LHCN-M2 (cell line): ENCODE measurements at places on chromosomes 1 and 21. TPM values are rescaled to one million over a fixed set of nuclear protein-coding genes. Genes with fewer than 3 reads are reported as not detected.

DNA sequence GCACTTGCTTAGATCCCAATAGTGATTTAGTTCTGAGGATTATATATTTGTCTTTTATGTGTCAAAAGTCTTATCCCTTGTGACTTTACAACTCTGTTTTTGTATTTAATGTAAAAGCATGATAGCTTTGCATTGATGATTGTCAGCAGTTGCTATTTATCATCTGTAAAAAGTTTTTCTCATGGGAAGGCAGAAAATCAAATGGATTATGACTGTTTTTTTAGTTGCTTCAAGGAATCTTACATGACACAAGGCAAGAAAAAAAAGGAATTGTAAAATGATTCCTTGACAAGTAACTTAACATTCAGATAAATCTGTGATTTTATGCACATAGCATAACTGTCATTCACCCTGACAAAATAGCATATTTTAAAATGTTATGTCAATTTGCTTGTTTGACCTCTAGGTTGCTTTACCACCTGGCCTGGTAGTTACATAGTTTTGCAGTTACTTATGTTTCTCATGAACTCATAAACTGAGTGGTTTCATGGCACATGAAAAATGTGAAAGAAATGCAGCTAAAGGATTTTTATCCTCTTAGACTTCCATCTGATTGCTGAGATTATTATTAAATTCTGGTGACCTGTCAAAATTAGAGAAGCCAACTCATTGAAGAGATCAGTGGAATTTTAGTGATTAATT lies 622.6 kb downstream of the ADGRL2 start:
- DNase-seq, result no peak

DNA sequence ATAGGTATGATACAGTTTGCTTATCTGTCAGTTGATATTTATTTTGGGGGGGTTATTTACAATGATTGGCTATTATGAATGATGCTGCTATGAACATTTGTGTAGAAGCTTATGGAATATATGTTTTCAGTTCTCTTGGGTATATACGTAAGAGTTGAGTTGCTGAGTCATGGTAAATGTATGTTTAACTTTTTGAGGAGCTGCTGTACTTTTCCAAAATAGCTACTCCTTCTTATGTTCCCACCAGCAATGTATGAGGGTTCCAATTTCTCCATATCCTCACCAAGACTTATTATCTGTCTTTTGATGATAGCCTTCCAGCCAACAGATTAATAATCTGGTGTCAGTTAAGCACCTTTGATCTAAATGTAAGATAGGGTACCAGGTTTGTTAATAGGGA lies 11.9 kb downstream of the SOAT1 start:
- no peak for DNase-seq

GRCh38 chr1:227411066-227411465 lies 92.8 kb upstream of the CDC42BPA start:
- no peak for DNase-seq

GRCh38 chr1:20697563-20697962 lies 20.2 kb downstream of the KIF17 start:
- no peak for DNase-seq

The WLS gene
- 49.8 and 57.5 TPM in 2 replicates for total RNA-seq

The SPRR4 gene
- not detected in 2 replicates for total RNA-seq

DNA sequence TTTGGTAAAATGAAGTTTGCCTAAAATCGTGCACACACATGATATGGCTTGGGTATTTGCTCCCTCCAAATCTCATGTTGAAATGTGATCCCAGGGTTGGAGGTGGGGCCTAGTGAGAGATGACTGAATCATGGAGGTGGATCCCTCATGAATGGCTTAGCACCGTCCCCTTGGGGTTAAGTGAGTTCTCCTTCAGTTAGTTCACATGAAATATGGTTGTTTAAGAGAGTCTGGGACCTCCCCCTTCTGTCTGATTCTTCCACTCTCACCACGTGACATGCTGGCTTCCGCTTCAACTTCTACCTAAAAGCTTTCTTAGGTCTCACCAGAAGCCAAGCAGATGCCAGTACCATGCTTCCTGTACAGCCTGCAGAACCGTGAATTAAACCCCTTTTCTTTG lies 58.4 kb downstream of the SIPA1L2 start:
- DNase-seq, result peak; percentile 57

DNA sequence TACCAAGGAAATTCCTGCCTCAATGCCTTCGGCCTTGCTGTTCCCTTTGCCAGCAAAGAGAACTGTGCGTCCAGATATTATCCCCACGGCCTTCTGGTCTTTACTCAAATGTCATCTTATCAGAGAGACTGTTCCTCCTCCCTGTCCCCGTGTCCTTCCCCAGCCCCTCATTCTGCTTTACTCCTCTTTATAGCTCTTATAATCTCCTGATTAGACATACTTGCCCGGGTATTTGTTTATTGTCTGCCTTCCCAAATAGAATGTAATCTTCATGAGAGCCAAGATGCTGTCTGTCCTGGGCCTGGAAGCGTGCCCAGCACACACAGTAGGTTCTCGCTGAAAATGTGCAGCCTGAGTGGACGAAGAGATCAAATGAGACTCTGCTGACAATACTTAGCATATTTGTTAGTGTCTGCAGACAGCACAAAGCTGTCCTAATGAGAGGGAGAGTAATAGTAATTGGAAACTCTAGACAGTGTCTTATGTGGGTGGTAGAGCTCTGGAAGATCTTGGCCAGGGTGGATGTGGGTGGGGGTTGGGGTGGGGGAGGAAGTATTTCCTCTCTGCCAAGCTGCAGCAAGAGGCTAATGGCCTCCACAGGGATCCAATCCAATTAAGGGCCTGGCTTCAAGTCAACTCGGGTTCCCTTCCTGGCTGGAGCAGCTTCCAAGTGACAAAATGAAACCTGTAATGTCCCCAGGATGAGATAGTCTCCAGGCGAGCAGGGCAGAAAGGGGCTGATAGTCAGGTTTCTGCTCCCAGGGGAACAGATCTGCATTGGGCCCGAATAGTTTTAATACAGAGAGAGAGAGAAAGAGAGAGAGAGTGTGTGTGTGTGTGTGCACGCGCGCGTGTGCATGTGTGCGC lies 9.5 kb upstream of the CLIC4 start:
- DNase-seq, result no peak

- no peak for DNase-seq
Measured at GRCh38 chr1:21667348-21668231, 1.6 kb downstream of the RAP1GAP start.

GRCh38 chr1:21318714-21319159 lies 28.5 kb upstream of the ECE1 start:
- no peak for DNase-seq

The CFHR5 gene
- total RNA-seq, result not detected in 2 replicates

- peak; percentile 97 for DNase-seq
Measured at GRCh38 chr1:153548722-153549688, at the start of gene S100A3. Gene S100A3 (minus strand): TSS chr1:153549258. CDS start chr1:153548485, 773 bp downstream.

DNA sequence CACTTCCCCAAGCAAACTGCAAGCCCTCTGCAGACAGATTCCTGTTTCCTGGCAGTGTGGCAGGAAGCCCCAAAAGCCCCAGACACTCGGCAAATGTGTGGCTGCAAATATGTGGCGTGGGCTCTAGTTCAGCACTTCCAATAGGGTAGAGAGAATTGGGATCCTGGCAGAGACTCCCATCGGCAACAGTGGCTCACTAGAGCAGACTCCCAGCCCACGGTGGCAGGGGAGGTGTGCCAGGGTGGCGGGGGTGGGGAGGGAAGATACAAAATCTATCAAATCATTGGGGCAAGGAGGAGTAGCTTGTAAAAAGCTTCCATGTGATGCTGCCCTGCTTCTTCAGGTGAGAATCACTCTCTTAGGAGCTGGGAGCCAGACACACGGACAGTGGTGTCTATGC lies 25.9 kb downstream of the COL16A1 start:
- DNase-seq, result no peak

The CDC42BPA gene
- 29.8 and 38.2 TPM in 2 replicates for total RNA-seq

DNA sequence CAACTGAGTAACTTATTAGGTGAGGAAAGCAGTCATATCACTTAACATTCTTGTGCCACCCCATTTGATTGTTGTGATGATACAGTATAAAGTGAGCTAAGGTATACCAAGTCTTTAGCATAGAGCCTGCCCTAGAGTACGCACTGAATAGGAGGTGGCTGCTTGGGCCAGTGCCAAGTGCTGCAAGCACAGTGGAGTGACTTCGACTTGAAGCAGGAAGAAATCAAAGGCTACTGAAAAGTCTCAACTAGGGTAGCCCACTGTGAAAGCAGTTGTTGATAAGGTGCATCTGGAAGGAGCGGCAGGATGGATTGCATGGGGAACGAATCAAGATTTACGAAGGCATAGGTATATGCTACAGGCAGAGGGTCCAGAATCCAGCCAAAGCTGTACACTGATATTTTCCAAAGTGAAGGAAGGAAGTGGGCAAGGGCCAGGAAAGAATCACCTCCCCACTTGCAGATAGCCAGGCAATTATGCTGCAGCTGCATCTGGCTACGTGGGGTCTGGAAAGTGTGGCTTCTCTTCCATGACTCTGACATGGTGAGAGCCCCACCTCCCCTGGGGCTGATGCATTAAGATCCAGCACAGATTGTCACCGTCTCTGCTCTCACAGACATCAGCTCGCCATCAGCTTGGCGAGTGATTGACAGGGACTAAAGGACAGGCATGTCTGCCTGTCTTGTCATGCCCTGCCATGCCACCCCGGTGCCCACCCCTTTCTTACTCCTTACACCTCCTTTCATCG lies 287.0 kb upstream of the PLXNA2 start:
- DNase-seq, result no peak

DNA sequence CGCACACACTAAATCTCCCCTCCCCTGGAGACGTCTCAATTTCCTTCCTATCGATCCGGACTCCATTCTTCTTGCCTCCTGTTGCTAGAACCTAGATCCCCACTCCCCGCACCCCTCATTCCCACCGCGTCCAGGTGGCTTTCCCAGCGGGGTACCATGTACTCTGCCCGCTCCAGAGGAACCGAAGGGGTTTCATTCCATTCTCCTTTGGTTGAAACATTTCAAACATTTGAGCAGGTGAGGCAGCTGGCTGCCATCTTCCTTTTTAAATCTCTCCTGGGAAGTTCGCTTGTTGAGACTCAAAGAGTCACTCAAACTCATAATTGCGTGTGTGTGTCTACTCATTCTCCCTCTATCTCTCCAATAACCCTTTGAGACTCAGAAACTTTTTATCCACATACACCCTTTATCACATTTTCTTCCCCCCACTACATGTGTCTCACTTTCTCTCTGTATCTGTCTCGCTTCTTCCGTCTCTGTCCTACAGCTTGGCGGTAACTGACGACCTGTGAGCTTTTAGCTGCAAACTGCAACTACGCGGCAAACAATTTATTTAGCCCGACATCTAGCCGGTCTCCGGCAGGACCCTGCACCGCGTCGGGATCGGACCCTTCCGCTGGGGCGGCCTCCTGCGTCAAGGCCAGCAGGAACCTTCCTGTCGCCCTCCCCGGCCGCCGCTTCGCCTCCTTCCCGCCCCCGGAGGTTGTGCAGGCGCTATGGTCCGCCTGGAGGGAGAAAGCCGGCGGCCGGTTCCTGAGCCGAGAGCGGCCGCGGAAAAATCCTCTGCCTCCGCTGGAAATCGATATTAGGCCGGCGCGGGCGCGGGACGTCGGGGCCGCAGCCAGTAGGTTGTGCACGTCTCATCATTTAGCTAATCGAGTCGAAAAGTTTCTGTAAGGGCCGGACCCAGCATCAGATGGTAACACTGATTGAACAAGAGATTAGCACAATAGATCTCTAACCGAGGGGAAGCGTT lies 3.0 kb upstream of the FOXD3 start:
- no peak for DNase-seq

The TMEM51 gene
- total RNA-seq, result 9.5 and 12.1 TPM in 2 replicates

DNA sequence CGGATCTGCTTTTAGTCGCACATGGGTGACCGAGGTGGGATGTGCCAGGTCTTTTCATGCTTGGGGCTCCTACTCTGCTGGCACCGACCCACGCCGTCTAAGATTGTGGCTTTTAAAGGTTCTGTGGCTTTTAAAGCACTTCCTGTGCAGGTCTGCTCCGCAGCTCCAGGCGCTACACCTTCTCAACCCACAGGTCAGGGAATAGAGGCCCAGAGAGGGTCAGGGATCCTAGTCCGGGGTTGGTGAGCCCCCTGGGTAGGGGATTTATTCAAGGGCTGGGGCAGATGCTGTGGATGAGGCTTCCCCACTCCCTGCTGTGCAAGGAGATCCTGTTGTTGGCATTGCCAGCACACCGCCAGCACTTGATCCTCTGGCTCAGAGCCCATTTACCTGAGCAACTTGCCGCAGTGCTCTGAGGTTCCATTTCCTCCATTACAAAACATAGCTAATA lies 212.8 kb upstream of the RAB4A start:
- DNase-seq, result no peak

The LRRC38 gene
- total RNA-seq, result not detected in 2 replicates

- DNase-seq, result no peak
Measured at GRCh38 chr1:147080671-147081394, 91.4 kb downstream of the PRKAB2 start.

DNA sequence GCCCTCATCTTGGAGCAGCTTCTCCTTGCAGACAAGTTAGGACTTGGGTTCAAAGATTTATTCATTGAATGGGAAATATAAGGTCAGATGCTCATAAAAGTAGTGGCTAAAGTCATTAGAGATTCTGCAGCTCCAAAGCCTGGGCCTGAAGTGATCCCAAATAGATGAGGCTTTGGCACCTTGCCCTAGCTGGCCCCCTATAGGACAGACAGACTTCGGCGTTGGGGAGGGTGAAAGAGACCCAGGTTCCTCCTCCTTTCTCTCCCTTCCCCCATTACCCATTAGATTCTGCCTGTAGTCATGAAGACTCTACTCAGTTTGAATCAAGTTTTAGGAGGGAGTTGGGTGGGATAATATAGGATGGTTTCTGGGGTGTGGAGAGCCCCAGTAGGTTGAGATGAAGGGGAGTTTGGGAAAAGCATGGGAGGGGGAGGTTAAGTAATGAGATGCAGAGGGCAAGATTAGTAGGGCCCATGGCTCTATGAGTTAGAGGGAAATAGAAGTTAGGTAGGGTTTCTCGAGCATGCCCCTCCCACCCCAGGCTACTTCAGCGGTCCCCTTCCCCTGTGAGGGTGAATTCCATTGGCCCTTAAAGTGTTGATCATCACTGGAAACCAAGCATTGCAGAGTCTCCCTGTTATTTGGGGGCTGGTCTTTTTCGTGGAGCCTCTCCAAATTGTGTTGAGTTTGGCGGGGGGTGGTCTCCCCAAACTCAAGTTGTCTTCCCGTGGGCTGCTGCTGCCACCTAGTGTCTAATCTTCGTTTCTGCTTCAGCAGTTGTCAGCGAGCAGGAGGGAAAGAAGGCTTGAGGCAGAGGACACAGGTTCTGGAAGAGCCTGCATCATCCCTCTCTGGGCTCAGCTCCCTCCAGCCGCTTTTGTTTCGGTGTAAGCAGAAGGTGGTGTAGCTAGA lies 2.1 kb upstream of the AHDC1 start:
- DNase-seq, result peak; percentile 67

DNA sequence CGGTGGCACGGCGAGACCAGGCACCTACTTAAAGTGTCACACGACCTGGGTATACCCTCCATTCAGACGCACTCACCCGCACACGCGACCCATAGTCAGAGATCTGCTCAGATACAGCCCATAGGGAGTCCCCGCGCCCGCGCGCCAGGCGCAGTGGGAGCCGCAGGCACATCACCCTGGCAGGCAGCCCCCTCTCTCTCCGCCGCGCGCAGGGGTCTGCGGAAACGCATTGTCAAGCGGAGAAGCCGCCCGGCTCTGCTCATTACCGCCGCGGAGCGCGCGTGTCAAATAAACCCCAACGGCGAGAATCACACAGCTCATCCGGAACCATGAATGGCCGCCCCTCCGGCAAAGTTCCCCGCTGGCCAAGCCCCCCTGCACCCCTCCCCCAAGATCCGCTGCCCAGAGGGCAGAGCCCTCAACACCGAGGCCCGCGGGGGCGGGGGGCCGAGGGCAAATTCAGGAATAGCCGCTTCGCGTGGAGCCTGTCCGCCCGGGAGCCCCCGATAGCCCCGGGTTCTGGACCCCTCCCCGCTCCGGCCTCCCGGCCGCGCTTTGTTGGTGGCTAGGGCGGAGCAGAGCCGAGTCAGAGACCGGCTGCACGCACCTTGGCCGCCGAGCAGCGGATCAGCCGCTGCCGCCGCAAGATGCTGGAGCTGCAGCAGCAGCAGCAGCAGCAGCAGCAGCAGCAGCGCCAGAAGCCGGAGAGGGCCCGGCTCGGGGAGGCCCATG lies 522 bp downstream of the LRP8 start:
- peak; percentile 21 for DNase-seq
